Caudate nucleus (tissue), 63 donors: ENCODE measurements at places on chromosomes 2 and 18.

GRCh38 chr2:20934236-20934635, 109.6 kb downstream of the APOB start:
- no peak for DNase-seq

DNA sequence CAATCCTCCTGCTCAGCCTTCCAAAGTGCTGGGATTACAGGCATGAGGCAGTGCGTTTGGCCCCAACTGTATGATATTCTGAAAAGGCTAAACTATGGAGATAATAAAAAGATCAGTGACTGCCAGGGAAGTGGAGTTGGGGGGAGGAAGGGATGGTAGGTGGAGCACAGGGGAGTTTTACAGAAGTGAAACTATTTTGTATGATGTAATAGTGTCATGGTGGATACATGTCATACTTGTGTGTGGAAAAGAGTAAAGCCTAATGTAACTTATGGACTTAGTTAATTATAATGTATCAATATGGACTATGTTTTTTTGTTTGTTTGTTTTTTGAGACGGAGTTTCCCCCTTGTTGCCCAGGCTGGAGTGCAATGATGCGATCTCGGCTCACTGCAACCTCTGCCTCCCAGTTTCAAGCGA, 2.9 kb upstream of the GGCX start:
- no peak for DNase-seq

- DNase-seq, result no peak
Observed at GRCh38 chr2:112483042-112483473, 1.1 kb downstream of the TTL start.

DNA sequence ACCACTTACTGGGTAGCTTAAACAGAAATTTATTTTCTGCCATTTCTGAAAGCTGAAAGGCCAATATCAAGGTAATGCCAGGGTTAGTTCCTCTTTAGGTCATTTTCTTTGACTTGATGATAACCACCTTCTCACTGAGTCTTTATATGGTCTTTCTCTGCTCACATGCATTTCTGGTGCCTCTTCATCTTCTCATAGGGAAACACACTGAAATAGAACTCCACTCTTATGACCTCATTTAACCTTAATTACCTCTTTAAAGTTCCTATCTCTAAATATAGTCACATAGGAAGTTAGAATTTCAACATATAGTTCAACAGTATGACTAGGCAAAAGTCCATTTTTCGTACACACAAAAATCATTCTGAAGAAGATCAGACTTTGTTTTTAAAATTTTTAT, 616.8 kb upstream of the VRK2 start:
- DNase-seq, result no peak
